ENCODE measurements at places on chromosomes 7 and 10.

GRCh38 chr7:155709453-155709852, 65.0 kb downstream of the RBM33 start:
- DNase-seq: no peak

GRCh38 chr7:111137296-111138192, 46.6 kb downstream of the LRRN3 start:
- DNase-seq: peak; percentile 2

DNA sequence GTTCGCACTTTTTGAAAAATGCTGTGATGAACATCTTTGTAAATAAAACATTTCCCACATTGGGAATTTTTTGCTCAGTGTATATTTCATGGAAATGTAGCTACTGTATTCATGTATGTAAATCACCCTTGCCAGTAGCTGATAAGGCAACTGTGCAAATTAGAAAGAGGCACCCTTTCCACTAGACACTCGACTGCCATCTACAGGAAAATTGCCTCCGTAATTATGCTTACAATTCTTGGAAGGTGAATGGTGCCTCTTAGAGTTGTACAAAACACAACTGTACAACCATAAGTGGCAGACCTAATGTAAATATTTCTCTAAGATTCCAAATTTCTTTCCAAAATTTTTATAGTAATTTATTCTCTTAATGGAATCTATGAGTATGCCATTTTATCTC, 491.7 kb downstream of the CCSER2 start:
- peak; percentile 43 for DNase-seq

- peak; percentile 10 for DNase-seq
Measured at GRCh38 chr10:121033366-121033765, 182.2 kb downstream of the WDR11 start.

- peak; percentile 50 for DNase-seq
Measured at GRCh38 chr7:132577206-132578049, 1.2 kb upstream of the PLXNA4 start.

GRCh38 chr10:55242544-55242943, 441.5 kb upstream of the PCDH15 start:
- DNase-seq: no peak

DNA sequence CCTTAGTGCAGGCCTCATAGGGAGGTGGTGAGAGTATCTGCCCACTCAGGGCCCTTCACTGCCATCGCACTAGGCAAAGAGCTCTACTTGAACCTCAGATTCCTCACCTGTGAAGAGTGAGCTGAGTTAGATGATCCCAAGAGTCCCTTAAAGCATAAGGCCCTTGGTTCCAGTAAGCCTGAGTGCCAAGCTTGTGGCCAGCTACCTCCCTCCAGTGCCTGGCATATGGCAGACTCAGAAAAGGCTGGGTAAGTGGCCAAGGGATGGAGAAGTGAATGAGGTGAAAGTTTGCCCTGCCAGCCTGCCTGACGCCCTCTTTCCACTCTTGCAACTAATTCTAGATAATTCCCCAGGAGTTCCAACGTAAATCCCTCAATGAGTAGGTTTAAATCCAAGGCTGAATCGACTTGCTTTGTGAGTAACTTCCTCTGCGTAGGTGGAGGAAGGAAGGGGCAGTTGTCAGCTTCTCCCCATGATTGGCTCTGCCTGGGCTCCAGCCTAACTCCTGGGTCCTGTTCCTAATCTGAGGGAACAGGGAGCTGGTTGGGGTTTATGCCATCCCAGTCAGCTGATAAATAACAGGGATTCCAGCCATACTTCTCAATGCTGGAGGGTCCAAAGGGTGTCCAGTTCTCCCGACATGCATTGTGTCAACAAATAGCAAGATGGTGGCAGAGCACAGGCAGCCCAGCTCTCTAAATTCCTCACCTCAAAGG, 14.2 kb downstream of the DUSP5 start:
- no peak for DNase-seq

Data from mucosa of descending colon (tissue), 3 donors.